ENCODE measurements at places on chromosomes 2 and 18. TPM values are rescaled to one million over a fixed set of nuclear protein-coding genes. Genes with fewer than 3 reads are reported as not detected.

- no peak for DNase-seq
These were observed 44.4 kb upstream of the PEX13 start for GRCh38 chr2:60972889-60973656.

DNA sequence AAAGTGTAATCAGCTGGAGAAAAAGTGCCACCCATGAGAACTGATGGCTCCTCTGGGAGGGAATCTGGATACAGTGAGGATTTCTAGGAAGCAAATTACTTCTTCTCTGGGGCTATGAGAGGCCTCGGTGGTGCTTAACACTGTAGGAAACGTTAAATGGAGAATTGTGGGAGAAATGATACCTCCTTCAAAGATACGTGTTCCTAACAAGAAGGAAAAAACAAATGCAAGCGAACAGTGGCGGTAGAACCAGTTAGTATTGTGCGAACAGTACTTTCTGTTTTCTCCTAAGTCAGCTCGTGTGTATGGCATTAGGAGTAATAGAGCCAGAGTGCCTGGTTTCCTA is 587 bp upstream of the MTIF2 start:
- DNase-seq, result no peak

DNA sequence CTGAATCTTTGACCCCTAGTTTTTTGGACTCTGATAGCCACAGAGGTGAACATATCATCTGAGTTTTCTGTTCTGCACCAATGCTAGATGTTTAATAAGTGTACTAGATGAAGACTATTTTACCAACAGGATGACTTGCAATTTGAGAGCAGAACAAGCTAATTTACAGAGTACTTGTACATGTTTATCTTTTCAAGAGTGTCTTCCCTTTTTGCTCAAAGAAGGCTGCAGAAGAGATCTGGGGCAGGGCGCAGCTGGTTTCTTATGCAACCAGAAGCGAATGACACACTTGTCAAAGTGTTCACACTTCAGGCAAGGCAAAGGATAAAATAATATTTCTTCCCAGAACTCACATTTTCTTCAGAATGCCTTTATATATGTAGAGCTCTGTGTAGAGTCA is 86.0 kb downstream of the VWA3B start:
- no peak for DNase-seq

DNA sequence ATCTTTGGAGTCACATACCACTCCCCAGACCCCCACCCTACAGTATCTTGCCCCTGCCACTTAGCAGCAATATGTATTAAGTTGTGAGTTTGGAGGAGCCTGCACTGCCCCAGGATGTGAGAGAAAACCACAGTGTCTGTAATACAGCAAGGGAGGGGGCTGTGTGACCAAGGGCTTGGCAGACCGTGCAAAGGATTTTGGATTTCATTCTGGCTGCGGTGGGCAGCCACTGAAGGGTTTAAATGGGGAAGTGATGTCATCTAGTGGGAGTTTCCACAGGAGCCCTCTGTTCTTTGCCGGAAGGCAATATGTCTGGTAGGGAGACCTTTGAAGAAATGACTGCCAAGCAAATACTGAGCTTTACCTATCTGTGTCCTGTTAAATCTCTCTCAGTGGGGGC is 202.4 kb downstream of the FHOD3 start:
- no peak for DNase-seq

DNA sequence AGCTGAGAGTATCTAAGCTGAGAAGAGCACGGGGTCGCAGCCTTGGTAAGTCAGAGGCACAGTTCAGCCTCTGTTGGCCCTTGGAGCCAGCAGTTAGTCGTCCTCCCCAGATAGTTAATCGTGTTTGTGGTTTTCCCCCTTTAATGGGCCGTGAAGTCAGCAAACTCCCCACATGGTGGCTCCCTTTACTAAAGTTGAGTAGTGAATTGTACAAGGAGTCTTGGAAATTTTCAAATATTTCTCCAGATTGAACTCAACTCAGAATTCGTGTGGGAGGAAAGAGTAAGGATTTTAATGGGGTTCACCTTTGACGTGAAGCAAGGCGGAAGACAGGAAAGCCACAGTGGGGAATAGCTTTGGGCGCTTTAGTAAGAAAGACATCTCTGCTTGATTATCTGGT is 2.4 kb upstream of the ADCYAP1 start:
- no peak for DNase-seq

DNA sequence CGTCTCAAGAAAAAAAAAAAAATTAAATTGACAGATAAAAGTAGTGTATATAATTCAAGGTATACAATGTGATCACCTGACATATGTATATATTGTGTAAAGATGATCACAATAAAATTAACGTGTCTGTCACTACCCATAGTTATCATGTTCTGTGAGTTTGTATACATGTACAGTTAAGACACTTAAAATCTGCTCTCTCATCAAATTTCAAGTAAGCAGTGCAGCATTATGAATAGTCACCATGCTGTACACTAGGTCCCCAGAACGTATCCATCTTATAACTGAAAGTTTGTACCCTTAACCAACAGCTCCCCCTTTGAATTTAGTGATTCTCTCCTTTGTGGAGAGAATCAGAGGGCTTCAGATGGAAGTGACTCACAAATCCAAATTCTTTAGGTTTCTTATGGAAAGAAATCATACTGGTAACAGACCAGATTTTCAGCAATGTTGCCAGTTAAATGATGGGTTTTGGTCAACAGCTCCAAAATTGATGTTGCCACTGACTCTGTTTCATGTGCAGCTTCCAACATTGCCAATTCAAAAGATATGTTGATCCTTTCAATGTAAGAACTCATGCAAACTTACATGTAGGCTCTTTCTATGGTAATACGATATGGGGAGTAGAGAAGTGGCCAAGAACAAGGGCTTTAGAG is 281.5 kb downstream of the AFF3 start:
- no peak for DNase-seq

- DNase-seq, result no peak
These were observed 114.1 kb downstream of the RIF1 start for GRCh38 chr2:151523850-151524249.

GRCh38 chr2:140117386-140117785 is 1337.2 kb upstream of the NXPH2 start:
- no peak for DNase-seq

- no peak for DNase-seq
These were observed 232.0 kb downstream of the LDLRAD4 start for GRCh38 chr18:13450289-13451212.

DNA sequence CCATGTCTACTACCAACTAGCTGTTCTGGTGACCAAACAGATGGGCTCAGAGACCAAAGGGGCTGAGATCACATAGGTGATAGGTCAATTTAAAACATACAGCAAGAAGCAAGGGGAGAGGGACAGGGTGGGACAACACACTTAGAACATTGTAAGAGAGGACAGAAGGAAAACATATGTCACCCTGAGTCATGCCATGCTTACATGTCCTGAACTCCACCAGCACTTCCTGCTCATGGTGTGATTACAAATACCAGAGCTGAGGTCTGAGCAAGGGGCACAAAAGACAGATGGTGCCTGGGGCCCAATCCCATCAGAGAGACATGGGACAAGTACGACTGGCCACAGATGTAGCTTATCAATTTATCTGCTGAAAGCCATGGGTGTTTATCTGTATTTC is 28.7 kb upstream of the GALNT14 start:
- DNase-seq, result no peak

- DNase-seq, result no peak
These were observed 558.8 kb upstream of the CDH2 start for GRCh38 chr18:28735731-28736130.

GRCh38 chr2:241080405-241081189 is 21.5 kb downstream of the MTERF4 start:
- no peak for DNase-seq

DNA sequence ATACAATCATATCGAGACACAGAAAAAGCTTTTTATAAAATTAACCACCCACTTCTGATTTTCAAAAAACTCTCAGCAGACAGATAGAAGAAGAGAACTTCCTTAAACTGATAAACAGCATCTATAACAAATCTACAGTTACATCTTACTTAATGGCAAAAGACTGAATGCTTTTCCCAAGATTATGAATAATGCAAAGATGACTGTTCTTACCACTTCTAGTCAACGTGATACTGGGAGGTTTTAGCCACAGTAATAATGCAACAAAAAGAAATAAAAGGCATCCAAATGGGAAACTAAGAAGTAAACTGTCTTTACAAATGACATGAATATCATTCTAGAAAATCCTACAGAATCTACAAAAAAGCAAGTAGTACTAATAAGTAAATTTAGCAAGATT is 58.0 kb upstream of the TMEM247 start:
- no peak for DNase-seq

DNA sequence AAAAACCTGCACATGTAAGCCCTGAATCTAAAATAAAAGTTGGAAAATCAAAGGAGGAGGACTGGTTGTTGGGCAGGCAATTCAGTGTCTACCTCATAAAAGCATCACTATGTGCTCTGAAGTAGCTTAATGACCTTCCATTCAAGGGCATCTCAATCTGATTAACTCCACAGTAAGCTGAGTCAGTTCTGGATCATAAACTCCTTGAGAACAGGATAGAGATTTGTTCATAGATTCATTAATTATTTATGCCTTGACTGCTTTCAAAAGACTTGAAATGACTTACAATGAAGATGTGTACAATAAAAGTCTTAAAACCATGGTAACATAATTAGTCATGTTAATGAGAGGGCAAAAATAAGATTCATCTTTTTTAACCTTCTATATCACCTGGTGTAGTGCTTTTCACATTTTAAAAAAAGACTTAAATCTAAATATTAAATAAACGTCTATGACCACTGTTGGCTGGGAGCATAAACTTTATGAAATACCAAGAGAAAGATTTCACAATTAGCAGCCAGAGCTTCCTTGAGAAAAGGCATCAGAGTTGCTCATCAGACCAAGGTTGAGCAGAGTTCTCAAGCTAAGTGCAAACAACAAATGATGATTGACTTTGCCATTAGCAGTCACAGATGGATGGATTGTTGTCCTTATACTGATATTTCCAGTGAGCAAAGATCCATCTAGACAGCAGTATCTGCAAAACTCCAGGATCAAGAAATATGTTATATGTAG is 237.3 kb upstream of the THUMPD2 start:
- no peak for DNase-seq

DNA sequence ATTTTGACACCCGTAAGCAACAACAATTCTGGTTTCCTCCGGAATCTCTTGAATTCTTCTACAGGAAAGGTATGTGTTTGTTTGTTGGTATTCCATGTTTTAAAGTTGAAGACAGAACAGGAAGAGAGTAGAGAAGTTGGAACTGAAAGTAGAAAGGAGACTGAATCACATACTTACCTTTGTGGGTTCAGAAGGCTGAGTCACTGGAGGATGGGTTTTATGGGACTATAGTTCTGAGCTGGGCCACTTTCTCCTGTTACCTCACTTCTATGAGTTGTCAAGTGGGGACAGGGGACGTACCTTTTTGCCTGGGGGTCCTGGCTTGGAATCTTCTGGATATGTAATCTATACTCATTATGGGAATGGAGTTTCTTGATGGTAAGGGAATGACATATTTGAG is 40.9 kb downstream of the KDM3A start:
- DNase-seq, result no peak

Gene KCNIP3
- 17.5 TPM for total RNA-seq

Gene BABAM2
- 31.2 TPM for total RNA-seq

Gene AKAIN1
- total RNA-seq, result not detected

Gene CDH7
- not detected for total RNA-seq

Gene MLPH
- 60.2 TPM for total RNA-seq

Gene WDR75
- total RNA-seq, result 58.3 TPM

Gene MBP
- total RNA-seq, result 88.8 TPM

Gene SERPINB10
- total RNA-seq, result not detected

Gene HSBP1L1
- 45.4 TPM for total RNA-seq

Gene UPP2
- not detected for total RNA-seq

Gene MROH2A
- total RNA-seq, result not detected

Gene TUBB8B
- total RNA-seq, result not detected

Gene FABP1
- 0.36 TPM for total RNA-seq

Gene GRB14
- not detected for total RNA-seq

Gene ACKR3
- total RNA-seq, result not detected

Gene GALNT5
- total RNA-seq, result 0.08 TPM

Gene ZSWIM2
- total RNA-seq, result not detected
